ENCODE measurements at places on chromosomes 4 and X.

GRCh38 chrX:1486177-1486576, 33.5 kb upstream of the ASMTL start:
- no peak for DNase-seq

GRCh38 chrX:70433848-70434351, 10.7 kb upstream of the DLG3 start:
- no peak for DNase-seq

DNA sequence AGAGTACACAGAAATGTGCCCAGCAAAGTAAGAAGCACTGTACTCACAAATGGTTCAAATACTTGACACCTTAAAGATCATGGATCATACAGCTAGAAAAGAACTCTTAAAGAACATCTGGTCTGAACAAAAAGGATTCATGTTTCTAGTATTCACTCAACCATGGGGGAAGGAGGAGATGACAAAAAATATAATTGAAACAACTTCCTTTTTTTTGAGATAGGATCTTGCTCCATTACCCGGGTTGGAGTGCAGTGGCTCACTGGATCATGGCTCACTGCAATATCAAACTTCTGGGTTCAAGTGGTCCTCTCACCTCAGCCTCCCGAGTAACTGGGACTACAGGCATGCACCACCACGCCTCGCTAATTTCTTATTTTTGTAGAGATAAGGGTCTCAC, 6.0 kb downstream of the DHX15 start:
- no peak for DNase-seq

DNA sequence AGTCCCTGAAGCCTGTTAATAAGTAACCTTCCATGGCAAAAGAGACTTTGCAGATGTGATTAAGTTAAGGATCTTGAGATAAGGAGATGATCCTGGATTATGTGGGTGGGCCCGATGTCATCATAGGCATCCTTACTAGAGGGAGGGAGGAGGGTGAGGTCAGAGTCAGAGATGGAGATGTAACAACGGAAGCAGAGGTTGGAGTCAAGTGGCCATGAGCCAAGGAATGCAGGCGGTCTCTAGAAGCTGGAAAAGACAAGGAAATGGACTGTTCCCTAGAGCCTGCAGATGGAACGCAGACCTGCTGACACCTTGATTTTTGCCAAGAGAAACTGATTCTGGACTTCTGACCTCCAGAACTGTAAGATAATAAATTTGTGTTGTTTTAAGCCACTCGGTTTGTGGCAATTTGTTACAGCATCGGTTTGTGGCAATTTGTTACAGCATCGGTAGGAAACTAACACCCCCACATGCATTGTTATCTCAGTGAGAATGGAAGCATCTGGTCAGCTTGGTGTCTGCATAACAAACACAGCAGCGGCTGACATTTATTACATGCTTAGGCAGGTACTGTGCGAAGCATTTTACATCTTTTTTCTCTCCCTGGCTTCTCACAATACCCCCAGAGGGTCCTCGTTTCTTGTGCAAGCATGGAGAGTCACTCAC, 55.6 kb downstream of the CLDN34 start:
- no peak for DNase-seq

DNA sequence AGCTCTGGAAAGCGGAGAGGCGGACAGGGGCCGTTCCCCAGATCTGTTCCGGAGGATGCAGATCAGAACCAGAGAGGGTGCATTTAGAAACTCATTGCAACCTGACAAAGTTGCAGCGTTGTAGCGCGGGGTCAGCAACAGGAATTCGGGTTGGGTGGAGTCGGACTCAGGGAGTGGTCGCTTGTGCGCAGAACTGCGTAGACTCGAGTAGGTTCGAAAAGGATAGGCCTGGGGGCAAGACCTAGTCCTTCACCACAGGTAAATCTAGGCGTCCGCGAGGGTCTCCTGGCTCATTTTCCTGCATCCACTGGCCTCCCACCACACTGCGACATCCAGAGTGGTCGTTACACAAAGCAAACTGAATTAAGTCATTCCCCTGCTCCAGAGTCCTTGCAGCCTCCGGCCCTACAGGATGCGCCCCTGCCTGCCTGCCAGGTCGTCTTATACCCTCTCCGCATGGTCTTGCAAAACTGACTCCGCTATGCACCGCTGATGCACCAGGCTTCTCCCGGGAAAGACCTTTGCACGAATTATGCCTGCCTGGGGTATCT, 4.7 kb upstream of the ZNF518B start:
- no peak for DNase-seq

DNA sequence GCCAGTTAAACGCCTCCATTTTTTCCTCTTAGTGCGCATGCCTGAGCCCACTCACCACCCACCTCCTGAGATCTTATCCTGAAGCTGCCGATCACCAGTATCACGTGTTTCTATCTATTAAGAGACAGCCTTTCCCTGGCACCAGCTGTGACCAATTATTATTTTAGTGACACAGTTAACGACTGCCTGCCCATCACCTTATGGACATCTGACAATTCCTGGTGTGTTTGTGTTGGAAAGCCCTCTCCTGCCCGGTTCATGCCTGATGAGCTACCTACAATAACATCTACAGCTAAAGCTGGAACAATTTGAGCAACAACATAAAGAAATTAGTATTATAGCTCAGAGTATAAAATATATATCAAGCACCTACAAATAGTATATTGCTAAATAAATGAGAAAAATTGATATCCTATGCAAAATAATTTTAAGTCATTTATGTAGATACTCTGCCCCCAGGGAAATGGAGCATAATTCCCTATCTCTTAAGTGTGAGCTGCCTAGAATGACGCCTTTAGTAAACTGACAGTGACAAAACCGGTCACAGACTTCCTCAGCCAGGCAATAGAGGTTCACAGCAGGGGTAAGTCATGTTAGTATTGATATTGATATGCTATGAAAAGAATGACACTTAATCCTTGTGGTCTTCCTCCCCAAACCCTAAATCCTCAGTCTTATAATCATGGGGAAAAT, 862.2 kb downstream of the TRAM1L1 start:
- DNase-seq: no peak

- no peak for DNase-seq
Measured at GRCh38 chrX:44747317-44747716, 96.5 kb upstream of the DUSP21 start.

DNA sequence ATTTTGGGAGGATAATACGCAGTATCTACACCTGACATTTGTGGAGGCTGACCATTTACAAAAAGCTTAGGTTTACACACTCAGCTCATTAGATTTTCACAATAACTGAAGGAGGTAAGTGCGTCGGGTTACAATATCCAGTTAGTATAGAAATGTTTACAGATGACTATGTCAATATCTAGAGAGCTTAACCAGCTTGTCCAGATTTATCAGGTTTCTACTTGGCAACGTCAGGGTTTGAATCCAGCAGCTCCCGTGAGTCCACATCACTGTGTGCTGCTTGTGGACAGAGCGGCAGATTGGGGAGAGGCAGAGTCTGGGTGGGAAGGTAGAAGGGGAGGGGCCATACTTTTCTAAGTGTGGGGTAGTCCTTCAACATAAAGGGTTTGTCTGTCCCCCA, 28.3 kb downstream of the ARHGAP10 start:
- no peak for DNase-seq

DNA sequence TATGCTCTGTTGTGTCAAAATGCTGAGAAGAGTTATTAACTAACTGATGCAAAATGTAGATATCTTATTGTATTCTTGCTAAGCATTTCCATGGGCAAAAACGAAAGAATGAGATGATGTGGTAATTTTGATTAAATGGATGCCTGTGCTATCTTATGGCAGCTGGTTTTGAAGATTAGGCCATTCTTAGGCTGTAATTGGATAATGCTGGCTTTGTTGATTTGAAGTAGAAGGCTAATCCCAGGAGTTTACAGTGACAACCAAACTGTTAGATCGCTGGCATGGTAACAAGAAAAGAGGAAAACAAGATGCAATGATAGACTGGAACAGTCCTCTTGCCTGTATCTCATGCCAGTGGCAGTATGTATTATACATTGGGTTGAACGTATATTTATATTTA, 74.1 kb upstream of the WDR44 start:
- DNase-seq: no peak

- DNase-seq: no peak
Measured at GRCh38 chrX:65253817-65254216, 277.6 kb upstream of the ZC4H2 start.

All from AG09309 (cell line).